ENCODE measurements at places on chromosomes 3 and 15.

DNA sequence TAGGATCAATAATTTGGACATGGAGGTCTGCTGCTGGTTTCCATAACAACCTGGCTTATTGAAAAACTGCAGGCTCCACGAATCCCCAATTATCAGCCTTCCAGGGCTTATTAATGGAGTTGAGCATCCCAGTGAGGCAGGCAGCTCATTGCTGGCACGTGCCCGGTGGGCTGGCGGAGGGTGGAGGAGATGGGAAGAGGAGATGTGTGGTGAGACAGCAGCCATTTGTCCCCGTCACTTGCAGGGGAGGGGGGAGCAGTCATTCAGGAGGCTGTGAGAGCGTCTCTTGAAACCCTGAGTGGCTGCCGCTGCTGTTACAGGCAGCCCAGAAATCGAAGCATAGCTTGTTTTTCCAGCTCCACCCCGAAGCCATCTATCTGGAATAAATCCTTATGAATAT lies 70.6 kb downstream of the GAP43 start:
- DNase-seq, result no peak

DNA sequence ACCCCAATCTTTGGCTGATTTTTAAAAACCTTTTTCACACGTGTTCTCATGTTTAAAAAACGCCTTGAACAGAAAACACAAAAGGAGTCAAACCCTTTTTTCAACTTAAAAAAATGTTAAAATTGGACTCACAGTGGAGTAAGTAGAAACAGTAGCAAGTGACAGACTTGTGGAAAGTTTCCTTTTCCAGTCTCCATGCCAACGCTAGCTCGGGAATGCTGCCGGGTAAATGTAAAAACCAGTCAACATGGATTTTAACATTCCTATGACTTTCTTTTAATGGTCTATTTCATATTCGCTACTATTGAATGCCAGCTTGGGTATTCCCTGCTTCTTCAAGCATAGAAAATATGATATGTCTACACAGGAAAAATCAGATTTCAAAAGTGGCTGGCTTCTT lies 1.6 kb upstream of the PROK2 start:
- no peak for DNase-seq

GRCh38 chr3:56711344-56711743 lies 28.3 kb upstream of the TASOR start:
- DNase-seq, result no peak

GRCh38 chr15:42136513-42136912 lies 19.9 kb downstream of the PLA2G4F start:
- DNase-seq, result no peak

- no peak for DNase-seq
Observed at GRCh38 chr3:75906555-75907112, 121.3 kb upstream of the ZNF717 start.

GRCh38 chr3:3200632-3201212 lies 21.2 kb upstream of the CRBN start:
- no peak for DNase-seq

GRCh38 chr3:10408680-10409079 lies 87.8 kb upstream of the SEC13 start:
- no peak for DNase-seq

DNA sequence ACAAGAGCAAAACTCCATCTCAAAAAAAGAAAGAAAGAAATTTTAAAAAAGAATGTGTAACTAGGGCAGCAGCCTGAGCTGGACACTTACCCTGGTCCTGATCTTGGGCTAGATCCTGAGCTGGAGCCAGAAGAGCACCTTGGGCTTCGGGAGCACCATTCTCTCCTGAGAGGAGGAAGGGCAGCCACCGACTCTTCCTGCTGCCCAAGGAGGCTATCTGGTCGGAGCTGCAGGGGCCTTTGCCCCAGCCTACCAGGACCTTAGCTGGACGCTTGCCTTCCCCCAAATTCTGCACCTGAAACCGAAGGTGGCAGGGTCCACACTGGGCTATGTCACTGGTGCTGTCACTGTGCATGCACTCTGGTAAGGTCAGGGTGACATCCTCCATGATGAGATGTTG lies 6.9 kb upstream of the CAMKV start:
- DNase-seq, result no peak

DNA sequence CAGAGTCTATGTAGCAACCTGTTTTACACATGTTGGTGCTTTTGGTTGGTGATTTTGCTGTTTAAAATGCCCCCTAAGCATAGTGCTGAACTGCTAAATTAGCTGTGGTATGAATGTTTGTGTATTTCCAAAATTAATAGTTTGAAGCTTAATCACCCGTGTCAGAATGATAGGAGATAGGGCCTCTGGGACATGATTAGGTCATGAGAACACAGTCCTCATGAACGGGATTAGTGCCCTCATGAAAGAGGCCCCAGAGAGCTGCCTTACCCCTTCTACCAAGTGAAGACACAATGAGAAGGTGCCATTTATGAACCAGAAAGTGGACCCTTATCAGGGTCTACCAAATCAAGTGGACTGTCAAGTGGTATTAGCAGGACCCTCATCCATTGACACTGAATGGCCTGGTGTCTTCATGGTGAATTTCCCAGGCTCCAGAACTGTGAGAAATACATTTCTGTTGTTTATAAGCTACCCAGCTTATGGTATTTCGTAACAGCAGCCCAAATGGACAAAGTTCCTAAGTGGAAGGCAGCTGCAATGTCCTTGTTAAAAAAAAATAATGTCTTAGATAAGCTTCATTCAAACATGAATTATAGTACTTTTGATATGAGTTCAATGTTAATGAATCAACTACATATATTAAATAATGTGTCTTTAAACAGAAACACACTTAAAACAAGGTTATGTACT lies 37.7 kb upstream of the FRMD4B start:
- DNase-seq, result no peak

All from stimulated activated CD4-positive, alpha-beta T cell treated with anti-CD3 and anti-CD28 coated beads, Interleukin-1b, Interleukin-23, amount 100 ng/mL, for 1 hour (primary cell).